ENCODE measurements at places on chromosomes 11 and 22.

GRCh38 chr11:121894581-121894980 lies 221.4 kb downstream of the BLID start:
- DNase-seq, result no peak

DNA sequence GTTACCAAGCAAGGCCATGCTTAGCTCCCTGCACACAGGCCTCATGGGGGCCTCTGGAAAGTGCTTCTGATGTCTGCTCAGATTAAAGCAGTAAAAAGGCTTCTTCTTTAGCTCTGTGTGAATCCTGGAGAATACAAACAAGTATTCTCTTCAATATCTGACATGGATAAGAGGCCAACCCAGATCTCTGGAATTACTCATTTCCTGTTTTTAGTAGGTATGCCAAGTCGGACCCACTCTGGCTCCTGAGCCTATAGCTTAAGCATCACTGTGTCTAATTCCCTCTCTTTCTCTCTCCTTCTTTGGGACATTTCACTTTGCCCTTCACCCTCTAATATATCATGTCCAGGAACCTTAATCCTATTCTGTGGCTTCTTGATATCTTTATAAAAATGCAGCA lies 529.6 kb upstream of the CCDC90B start:
- DNase-seq, result no peak

- no peak for DNase-seq
Measured at GRCh38 chr11:11569936-11570491, 51.8 kb downstream of the GALNT18 start.

GRCh38 chr11:101061606-101062005 lies 68.0 kb downstream of the PGR start:
- no peak for DNase-seq

DNA sequence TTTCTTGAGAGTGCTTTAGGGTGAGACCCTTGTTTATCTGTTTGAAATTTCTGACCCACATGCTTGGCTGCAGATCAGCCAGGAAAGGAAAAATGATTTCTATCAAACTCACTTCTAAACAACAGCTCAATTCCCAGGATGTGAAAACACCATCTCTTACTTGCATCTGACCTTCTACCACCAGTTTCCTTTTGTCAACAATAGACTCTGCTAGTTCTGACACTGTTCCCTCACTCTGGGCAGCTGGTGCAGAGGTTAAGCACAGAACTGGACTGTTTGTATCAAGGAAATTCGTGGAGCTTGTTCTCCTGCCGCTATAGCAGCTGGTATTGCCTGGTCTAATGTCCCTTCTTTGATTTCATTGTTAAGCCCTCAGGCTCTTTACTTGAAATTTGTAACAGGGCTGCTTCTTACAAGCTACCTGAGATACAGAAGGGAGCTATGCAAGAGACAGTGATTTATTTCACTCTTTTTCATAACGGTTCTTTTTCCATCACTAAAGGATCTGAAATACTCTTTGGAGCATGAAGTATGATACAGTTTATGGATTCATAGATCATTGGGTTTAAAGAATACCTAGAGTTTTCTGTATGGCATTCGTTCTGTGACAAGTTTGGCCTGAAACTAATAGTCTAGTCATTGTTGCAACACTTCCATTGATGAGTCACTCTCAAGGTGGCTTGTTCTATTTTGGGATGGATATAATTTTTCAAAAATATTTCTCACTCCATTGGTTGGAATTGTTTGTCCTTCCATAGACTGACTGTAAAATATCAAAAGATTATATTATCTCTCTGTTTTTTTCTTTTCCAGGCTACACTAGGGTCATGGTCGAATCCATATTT lies 178.2 kb upstream of the ZC3H12C start:
- DNase-seq, result no peak

DNA sequence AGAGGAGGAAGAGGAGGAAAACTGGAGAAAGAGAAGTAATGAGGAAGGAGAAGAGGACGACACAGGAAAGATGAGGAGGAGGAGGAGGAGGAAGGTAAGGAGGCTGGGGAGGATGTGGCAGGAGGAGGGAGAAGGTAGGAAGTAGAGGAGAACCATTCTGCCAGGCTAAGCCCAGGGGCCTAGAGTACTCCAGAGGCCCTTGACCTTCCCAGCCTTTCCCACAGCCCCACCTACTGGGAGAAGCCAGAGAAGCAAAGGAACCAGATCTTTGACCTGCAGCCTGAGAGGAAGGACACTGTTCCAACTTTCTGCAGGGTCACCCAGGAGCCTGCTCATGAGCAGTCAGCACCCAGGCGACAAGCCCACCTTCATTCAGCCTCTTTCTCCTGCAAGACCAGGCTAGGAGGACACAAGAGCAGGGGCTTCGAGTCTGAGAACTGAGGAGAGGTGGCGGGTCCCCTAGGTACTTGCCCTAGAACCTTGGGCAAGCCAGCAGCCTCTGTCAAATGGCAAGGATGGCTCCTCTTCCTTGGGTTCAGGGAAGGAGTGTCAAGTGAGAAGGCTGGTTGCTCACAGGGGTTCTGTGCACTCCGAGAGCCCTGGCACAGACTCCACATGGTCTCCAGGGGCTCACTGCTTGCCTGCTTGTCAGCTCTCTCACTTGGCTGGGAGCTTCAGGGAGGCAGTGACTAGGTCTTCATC lies 27.9 kb upstream of the OAF start:
- peak; percentile 69 for DNase-seq

DNA sequence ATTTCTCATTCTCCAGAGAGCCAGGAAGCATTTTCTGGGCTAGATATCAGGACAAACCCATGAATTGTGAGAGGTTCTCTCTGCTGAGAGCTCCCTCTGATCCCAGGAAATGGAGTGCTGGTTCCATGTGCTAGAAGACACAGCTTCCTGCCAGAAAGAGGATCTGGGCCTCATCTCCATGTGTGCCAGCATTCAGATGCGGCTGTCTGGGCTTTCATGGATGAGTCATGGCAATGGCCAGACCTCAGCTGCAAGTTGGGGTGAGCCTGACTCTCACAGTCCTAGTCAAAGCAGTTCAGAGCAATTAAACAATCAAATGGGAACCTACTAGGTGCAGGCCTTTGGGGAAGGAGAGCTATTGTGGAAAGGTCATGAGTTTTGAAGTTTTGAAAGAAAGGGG lies 82.3 kb upstream of the EED start:
- DNase-seq, result no peak

- DNase-seq, result peak; percentile 63
Measured at GRCh38 chr11:27722117-27722952, 22.1 kb upstream of the BDNF start.

- no peak for DNase-seq
Measured at GRCh38 chr22:48357196-48357595, 1470.5 kb downstream of the BRD1 start.

- no peak for DNase-seq
Measured at GRCh38 chr11:75873417-75874221, 58.6 kb downstream of the UVRAG start.

GRCh38 chr11:118436639-118437207 lies 431 bp downstream of the KMT2A start:
- peak; percentile 30 for DNase-seq

DNA sequence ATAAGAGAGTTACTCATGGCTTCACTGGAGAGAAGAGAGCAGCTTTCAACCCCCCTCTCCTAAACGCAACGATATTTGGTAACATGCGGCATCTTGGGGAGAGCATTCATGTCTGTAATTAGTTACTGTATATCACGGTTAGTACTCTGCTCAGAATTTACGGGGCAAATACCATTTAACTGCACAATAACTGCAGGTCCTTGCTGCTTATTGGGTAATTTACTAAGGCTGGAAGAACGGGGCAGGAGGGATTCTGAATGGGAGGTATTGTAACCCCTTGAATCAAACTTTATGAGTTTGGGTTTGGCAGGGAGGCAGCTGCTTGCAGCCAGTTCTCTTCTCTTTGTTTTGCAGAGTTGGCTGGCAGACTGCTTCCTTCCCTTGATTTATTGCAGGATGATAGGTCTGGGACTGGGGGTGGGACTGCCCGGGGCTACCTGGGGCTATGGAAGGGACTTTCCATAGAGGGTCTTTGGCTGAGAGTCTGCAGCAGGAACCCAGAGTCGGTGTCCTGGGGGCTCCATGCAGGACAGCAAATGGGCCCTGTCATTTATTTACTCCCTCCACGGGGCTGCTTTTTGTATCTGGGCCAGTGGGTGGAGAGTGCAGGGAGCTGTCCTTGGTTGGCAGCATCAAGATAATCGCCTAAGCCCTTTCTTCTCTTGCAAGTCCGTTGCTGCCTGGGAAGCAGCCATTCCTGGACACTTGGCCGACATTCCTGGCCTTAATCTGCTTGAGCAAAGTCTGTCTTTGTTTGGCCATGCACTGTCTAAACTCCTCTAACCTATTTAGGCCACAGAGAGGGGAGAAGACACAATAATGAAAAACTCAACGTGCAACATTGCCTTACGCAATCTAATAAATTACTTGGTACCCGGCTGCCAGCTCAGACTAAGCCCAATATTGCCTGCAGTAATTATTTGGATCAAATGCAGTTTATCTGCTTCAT lies 188.9 kb downstream of the ST3GAL4 start:
- DNase-seq, result no peak

GRCh38 chr22:22674467-22674866 lies 30.1 kb downstream of the GGTLC2 start:
- DNase-seq, result no peak

- no peak for DNase-seq
Measured at GRCh38 chr11:1460986-1461825, 25.4 kb downstream of the MOB2 start.

DNA sequence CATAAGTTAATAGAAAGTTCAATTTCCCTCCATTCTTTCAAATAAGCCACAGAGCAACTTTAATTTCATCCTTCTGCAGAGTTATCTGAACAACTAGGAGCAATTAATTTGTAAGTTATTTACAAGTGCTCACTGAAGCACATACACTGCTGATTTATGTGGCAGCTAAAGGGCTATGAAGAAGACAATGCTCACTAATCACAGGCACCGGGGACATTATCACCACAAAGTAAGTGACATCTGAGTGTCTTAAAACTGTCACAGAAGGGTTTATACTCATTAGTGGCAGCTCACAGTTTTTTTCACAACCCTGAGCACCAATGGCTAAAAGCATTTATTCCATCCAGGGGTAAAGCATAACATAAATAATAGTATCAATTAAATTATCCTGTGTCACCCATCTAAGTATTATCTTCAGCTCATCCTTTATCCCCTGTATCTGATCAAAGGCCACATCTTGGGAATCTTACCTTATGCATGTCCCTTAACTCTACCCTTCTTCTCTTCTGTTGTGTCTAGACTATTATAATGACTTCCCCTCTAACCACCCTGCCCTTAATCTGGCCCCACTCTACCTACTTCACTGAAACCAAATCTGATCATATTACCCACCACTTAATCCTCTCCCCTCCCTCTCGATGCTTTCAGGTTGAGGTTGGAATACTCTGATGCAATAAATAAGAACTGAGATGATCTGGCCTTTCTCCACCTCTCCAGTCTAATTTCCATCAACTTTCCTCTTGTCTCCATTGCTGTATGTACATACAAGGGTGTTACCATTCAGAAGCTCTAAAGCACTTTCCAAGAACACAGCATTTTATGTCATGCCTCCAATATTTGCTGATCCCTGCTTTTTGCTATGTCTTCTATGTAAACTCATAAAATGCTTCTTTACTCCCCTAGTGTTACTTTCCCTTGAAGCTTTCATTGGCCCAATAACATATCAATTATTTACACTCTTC lies 252.7 kb downstream of the CASP12 start:
- no peak for DNase-seq

GRCh38 chr11:30333405-30333804 lies 10.5 kb downstream of the ARL14EP start:
- DNase-seq, result no peak

GRCh38 chr22:21014726-21015465 lies at the start of gene P2RX6:
P2RX6 (plus strand) TSS chr22:21015165; CDS start chr22:21015175, 10 bp downstream.
- DNase-seq, result no peak

DNA sequence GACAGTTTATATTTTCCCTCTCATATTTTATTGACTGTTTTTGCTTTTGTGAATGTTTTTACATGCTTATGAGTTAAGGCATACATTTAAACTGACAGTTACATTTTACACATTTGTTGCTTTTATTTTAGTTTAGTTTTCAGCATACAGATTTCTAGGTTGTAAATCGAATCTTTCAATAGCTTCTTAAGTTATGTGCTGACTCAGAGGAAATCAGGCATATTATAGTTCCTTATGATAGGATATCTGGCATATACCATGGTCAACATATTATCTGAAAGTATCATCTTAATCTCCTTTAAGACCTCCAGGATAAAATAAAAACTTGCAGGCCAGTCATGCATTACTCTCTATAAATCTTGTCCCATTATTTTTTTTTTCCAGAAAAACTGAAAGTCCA lies 916.6 kb downstream of the LRRC4C start:
- no peak for DNase-seq

- no peak for DNase-seq
Measured at GRCh38 chr11:115409691-115410220, 94.5 kb downstream of the CADM1 start.

- DNase-seq, result no peak
Measured at GRCh38 chr11:46208803-46209202, 68.7 kb upstream of the CREB3L1 start.

- DNase-seq, result no peak
Measured at GRCh38 chr22:35443790-35444684, 44.1 kb downstream of the MCM5 start.

DNA sequence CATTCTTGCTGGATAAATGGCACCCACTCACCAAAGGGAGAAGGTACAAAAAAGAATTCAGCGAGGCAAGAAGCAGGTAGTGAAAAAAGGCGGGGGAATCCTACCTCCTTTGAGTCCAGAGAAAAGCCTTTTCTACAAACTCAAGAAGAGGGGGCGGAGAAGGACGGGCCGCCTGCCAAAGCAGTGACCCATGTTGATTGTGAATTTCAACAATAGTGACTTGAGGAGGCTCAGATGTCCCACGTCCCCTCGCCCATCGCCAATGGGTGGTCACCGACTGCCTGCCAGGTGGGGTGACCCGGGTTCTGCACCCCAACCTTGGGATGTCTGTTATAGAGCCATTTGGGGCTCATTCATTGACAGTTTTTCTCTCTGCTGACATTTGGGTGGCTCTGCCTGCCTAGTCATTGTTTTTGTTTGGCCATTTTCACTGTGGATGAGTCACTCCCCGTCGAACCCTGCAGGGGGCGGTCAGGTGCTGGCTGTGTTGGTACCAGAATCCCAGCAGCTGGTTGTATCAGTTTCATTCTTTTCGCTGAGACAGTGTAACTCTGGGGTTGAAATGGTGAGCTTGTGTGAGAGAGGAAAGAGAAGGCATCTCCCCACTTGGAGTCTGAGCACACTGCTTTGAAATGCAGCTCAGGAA lies 163.4 kb upstream of the NCAM1 start:
- DNase-seq, result no peak

DNA sequence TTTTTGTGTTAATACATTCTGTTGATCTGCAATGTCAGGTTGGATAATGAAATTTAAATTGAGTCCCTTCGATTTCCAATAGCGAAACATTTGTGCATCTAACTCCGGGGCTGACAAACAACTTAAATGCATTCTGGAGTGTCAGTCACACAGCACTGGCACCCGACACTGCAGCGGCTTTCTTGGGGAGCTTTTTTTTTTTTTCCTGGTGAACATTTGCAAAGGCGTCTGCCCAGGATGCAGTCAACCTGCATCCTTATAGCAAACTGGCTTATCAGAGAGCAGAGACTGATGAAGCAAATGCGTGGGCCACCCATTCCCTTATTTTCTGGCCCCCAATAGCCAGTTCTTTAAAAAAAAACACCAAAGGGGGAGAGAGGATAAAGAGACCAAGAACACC lies 1167.7 kb downstream of the LRRC4C start:
- no peak for DNase-seq
